ENCODE measurements at places on chromosomes 7 and 10. TPM values are rescaled to one million over a fixed set of nuclear protein-coding genes. Genes with fewer than 3 reads are reported as not detected.

DNA sequence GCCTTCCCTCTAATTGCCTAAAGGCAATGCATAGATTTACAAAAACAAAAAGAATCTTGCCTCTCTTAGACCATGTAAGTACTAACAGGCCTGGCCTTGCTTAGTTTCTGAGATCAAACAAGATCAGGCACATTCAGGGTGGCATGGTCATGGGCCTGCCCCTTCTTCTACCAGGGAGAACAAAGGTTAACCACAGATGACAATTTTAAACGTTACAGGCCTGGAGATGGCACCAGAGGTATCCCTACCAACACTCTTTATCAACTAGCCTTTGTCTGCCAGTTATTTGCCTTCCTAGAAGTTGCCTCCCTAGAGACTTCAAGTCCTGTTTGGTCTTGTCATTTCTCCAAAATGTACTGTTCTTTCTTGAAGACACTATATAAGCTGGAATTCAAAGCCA is 252.6 kb downstream of the DOCK4 start:
- DNase-seq, result no peak

DNA sequence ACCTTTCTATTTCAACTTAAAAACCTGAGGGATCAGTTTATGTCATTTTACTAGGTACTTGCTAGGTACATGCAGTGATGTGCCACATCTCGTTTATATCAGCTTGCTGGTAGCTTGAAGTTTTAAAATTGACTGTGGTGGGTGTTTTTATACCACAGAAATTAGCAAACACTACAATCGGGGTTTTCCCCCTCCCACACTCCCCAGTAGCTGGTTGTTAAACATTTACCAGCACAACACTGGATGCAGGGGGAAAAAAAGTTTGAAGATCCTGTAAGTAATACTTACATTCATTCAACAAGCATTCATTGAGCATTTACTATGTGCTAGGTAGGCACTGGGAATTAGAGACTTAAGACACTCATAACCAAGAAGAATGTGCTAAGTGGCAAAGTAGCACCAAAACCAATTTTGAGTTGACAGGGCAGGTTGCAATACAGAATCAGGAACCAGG is 32.6 kb downstream of the USP6NL start:
- DNase-seq, result no peak

DNA sequence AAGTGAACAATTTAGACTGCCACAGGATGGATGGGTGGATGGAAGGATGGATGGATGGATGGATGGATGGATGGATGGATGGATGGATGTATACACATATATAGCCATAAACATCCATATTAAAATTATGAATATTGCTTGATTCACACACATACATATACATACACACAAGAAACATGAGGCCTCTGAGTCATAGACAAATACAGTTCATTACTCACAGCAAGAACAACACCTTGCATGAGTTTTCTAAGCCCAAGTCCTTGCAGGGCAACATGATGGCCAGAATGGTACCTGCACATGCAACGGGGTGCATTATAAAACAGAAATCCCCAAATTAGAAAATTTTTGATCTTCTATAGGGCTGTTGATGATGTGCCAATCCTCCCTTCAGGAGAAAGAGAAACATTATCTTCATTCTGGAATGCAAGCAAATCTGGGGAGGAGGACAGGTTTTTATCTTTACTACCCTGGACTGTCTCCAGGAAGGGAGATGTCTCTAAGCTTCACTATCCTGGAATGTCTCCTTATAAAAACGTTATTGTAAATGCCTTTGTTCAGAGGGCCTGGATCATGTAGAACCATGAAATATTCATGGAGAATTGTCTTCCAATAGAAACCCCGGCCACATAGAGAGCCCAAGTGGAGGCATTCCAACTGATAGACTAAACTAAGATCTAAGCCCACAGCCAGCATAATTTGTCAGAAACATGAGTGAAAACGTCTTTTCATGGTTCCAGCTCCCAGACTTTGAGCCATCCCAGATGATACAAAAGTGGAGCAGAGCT is 238.6 kb upstream of the LRRN3 start:
- DNase-seq, result no peak

DNA sequence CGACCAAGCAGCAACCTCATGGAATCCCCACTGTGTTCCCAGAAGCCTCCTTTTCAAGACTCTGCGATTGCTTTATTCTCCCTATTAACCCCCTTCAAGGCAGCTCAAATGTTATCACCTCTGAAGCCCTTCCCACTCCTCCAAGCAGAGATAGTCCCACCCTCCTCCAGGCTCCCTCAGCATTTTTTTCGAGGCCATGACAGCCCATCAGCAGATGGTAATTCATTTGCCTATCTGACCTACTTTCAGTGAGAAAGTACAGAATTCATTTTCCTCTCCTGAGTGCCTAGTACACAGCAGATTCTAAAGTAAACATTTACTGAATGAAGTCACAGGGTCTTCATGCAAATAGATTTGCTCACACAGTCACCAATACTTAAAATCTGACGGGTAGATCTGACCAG is 47.8 kb downstream of the HERPUD2 start:
- peak; percentile 18 for DNase-seq

DNA sequence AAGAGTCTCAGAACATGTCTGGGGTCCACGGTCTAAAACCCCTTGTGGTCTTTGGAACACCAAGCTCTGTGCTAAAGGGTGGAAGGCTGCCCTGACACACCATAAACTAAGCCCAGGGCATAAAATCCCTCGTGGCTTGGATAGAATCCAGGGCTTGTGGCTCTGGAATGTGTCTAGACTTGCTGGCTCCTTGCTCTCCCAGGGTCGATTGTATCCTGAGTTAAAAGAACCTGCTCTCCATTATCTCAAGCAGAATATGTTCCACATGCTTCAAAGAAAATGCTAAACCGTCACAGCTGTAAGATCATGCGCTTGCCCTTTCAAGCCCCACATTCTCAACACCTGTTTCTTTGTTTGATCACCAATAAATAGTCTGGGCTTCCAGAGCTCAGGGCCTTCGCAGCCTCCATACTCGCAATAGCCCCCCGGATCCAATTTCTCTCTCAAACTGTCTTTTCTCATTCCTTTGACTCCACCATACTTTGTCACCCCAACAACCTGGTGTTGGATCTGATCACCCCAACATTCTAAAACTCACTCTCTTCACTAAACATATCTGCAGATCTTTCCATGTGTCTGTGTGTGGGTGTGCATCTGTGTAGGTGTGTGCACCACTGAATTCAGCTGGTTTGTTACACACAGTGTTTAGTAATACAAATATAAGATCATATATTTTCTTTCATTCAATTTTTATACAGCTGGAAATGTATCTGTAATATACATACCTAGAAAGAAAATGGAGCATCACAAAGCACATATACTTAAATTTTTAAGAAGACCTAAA is 238.5 kb downstream of the ZMYND11 start:
- DNase-seq, result peak; percentile 45

- DNase-seq, result no peak
Observed at GRCh38 chr7:25118048-25118753, 6.9 kb downstream of the CYCS start.

DNA sequence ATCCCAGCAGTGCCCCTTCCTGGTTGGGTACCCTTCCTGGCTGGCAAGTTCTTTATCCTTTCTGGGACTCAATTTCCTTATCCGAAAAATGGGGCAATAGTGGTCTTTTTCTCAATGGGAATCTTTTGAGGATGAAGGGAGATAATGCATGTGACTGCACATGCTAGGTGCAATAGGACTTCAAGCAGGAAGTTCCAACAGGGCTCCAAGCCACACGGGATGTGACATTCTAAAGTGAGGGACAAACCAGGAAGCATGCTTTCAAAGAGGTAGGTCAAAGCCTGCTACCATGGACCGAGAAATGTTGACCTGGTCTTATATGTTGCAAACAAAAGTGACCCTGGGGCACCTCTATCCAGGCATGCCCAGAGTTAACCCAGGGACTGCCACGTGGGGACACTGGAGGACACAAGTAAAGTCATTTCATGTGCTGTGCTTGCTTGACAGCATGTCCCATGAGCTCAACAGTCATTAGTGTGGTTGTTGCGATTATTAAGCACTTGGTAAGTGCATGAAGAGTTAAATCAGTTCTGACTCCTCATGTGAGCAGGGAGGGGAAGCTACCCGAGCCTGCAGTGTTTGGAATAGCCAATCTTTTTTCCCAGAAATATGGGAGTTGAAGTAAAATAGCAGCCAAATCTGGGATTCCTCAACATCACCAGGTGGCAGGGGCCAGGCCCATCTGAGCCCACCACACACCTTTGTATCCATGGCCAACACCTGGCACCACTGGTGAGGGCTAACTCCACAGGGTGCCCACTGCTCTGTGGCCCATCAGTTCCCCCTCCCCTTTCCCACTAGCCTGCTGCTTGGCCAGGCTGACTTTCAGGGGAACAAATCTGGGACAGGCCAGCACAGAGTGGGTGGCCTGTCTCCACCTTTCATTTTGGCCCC is 5.7 kb downstream of the ARHGAP22 start:
- no peak for DNase-seq

DNA sequence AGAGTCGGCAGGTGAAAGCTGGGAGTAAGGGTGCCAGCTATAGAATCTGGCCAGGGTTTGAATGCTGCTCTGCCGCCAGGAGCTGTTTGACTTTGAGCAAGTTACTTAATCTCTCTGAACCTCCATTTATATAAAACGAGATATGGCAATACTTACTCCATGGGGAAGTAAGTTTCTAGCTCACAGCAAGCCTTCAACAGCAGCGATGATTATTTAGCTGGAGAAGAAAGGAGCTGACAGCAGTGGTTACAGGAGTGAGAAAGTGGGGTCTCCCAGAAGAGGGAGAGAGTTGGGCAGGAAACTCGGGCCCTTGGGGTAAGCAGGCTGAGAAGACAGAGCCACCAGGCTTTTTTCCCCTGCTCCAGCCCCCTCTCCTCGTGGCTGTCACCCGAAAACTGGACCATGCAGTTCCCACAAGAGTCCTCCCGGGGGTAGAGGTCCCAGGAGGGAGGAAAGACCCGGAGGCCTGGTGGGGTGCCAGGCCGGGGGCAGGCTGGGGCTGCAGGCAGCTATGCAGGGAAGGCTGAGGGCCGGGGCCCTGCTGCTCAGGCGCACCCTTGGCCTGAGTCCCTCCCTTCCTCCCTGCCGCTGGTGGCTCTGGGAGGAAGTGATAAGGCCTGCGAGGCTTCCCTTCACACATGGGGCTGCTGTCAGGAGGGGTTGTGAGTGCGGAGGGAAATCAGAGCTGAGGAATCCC is 3.5 kb downstream of the NOS3 start:
- no peak for DNase-seq

The PCLO gene
- polyA plus RNA-seq, result 0.64 TPM

GRCh38 chr7:118492466-118492865 is 268.0 kb downstream of the ANKRD7 start:
- DNase-seq, result no peak

GRCh38 chr7:53542157-53542556 is 506.7 kb downstream of the POM121L12 start:
- no peak for DNase-seq
